Left lung (tissue), 14 donors: ENCODE measurements at places on chromosomes 16 and 17.
A peak's percentile ranks its signal among the peaks of the same experiment; 100 is the strongest.

- DNase-seq: no peak
Measured at GRCh38 chr17:7063518-7064094, 16.4 kb downstream of the CLEC10A start.

GRCh38 chr17:77781536-77781935 is 177.0 kb upstream of the TNRC6C start:
- no peak for DNase-seq

- no peak for DNase-seq
Measured at GRCh38 chr16:14056970-14057369, 14.1 kb upstream of the MRTFB start.

GRCh38 chr16:19003935-19004334 is 20.2 kb downstream of the TMC7 start:
- DNase-seq: no peak

- DNase-seq: no peak
Measured at GRCh38 chr16:65005696-65006095, 116.2 kb downstream of the CDH11 start.

DNA sequence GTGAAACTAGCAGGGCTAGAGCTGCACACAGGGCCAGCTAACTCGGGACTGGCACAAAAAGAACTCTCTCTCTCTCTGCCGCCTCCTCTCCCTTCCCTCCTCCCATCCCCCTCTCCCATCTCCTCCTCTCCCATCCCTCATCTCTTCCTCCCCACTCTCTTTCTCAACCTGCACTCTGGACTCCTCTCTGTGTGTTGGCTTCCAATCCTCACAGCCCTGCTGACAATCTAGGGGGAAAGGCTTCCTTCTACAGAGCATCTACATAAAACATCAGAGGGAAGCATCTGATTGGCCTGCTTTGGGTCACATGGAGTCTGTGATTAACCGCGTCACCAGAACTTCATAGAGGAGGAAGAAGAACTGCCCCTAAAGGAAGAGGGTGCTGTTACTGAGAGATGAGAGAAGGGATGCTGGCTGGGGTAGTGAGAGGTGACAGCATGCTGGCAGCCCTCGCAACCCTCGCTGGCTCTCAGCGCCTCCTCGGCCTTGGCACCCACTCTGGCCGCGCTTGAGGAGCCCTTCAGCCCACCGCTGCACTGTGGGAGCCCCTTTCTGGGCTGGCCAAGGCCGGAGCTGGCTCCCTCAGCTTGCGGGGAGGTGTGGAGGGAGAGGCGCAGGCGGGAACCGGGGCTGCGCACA is 12.8 kb upstream of the ZFP90 start:
- DNase-seq: no peak

DNA sequence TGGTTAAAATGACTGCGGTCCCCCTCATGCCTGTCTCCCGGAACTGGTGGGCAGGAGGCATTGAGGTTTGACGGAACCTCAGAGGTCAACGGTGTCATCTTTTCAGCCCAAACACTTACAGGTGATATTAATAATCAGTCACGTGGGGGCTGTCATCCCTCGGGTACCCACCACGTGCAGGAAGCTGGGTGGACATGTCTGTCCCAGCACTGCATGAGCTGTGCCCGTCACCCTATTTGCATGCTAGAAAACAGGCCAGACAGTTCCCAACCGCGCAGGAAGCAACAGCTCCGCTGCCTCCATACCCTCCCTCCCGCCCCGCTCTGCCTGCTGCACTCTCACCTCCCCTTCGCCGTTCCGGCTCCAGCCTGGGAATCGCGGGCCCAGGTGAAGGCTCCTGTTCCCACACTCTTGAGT is 1.4 kb downstream of the SYNGR3 start:
- DNase-seq: peak; percentile 79

GRCh38 chr16:88417684-88418476 is 35.1 kb downstream of the ZNF469 start:
- no peak for DNase-seq

- DNase-seq: no peak
Measured at GRCh38 chr16:19765860-19766553, 47.9 kb downstream of the IQCK start.

GRCh38 chr16:3431779-3432219 is 11.5 kb downstream of the ZNF597 start:
- DNase-seq: peak; percentile 82

DNA sequence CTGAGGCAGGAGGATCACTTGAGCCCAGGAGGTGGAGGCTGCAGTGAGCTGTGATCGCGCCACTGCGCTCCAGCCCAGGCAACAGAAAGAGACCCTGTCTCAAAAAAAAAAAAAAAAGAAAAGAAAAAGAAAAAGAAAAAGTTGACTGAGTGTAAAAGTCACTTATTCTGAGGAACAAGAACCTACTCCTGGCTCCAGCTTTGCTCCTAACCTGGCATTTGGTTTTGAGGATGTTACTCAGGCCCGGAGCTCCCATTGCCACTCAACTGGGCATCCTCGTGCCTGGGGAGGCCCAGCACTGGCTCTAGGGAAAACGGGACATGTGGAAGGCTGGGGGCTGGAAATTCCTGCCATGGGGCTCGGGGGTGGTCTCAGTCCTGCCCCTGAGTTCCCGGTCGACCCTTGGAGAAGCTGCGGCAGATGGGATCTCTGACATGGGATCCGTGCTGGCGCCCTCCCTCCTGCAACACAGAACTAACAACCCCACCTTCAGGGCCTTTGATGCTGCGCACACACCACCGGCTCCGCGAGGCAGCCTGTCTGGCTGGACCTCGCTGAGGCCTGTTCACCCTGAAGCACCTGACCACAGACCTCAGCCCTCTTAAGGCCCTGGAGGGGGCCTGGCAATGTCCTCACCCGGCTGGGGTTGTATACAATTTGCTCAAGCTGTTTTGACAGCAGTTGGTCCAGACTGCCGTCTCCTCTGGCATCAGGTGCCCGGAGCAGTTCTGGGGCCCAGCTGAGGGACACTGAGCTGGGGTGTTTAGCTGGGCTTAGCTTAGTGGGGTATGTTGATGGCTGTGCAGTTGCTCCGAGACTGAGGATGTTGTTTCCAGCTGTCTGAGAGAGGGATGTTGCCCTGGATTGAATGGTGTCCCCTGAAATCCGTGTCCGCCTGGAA is 12.3 kb downstream of the CD7 start:
- no peak for DNase-seq

DNA sequence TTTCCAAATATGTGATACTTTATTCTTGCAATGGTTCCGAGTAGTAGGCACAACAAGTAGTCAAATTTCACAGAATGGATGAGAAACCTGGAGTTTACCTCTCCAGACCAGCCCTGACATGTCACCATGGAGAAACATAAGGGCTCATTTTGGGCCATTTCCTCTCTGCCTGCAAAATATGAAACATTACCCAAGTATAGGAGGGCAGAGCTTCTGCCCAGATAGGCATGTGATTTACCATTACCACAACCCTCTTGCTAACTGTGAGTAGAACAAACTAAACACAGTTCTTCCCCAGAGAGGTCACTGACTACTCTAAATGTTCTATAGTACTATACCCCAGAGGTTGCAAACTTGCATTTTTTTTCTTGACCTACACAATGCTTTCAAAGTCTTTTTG is 15.7 kb upstream of the KPNB1 start:
- no peak for DNase-seq

DNA sequence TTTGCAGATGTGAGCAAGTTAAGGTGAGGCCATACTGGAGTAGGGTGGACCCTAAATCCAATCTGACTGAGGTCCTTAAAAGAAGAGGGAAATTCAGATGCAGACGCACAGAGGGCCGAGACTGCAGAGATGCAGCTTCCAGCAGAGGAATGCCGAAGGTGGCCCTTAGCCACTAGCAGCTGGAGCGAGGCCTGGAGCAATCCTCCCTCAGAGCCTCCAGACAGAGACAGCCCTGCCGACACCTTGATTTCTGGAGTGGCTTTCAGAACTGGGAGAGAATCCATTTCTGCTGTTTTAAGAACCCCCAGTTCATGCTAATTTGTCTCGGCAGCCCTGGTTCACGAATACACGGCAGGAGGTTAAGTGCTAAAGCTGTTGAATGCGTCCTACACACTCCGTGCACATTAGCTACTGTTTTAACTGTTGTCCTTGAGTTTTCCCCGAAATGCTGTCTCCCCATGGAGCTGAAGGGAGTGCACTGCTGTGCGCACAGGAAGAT is 135.5 kb downstream of the IRF8 start:
- peak; percentile 15 for DNase-seq

GRCh38 chr17:83196973-83197880 is 117.8 kb downstream of the METRNL start:
- peak; percentile 43 for DNase-seq

- DNase-seq: no peak
Measured at GRCh38 chr17:20084621-20085282, 75.6 kb downstream of the SPECC1 start.

DNA sequence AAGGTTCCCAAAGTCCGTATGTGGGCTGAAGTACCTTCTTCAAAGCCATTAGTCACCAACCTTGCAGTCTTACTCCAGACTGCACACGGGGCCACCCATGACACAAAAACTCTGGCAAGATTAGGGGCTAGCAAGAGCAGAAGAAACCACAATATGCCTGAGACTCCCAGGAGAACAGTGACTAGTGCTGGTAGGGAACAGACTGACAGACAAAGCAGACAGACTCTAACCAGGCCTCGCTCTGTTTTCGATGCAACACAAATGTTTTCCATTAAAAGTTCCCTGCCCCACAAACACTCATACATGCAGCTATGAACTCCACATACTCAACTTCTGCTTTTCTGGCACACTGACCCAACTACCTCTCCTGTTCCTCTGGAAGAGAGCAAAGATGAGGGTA is 102.2 kb downstream of the HIC1 start:
- DNase-seq: no peak

DNA sequence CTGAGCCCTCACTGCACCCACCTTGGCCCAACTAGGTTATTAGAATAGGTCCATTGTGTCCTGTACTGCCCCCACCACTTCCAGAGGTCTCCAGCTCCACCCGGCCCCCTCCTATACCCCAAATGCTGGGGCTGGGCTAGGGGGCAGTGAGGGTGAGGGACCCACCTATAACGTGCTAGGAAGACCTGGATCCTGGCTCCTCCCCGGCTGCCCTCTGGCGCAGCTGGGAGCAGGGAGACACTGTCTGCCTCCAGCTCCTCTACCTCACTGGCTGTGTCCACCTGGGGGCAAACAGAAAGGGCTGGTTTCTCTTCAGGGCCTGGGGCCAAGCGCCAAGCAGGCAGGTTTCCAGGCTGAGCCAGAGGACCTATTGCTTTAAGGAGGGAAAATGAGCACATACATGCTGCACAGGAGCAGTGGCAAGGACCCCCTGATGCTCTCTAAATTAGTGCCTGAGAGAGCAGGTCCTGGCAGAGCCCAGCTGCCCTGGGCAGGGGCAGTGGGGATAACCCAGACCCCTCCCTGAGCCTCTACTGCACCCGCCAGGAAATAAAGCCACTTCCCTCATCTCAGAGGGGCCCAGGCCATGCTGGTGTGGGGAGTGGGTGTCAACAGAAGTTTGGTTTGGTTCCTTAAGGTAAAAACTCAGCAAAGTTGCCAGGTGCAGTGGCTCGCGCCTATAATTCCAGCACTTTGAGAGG is 12.2 kb downstream of the TSPOAP1 start:
- no peak for DNase-seq

DNA sequence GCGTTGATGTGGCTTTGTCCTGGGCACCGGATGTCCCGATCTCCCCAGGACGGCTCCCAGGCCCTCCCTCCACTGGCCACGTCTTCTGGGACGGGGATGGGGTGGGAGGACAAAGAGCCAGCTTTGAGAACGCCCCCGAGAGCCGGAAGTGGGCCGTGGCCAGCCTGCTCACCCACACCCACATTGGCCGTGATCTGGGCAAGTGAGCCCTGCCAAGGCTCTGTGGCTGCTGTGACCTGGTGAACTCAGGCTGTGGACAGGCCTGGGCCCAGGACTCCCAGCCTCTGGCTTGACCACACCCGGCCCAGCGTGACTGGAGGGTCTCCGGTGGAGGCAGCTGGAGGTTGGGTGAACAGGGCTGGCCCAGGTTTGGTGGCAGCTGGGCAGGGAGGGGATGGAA is 3.3 kb downstream of the CDH15 start:
- DNase-seq: no peak

DNA sequence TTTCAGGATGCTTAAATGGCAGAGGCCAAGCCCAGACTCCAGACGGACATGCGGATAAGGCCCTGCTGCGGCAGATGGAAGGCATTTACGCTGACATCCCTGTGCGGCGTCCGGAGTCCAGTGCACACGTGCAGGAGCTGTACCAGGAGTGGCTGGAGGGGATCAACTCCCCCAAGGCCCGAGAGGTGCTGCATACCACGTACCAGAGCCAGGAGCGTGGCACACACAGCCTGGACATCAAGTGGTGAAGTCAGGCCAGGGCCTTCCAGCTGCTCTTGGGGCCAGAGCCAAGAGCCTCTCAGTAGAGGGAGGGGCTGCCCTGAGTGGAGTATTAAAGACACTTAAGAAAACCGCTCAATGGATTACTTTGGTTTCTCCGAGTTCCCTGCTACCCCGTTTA is 29.4 kb downstream of the NARF start:
- DNase-seq: peak; percentile 58

DNA sequence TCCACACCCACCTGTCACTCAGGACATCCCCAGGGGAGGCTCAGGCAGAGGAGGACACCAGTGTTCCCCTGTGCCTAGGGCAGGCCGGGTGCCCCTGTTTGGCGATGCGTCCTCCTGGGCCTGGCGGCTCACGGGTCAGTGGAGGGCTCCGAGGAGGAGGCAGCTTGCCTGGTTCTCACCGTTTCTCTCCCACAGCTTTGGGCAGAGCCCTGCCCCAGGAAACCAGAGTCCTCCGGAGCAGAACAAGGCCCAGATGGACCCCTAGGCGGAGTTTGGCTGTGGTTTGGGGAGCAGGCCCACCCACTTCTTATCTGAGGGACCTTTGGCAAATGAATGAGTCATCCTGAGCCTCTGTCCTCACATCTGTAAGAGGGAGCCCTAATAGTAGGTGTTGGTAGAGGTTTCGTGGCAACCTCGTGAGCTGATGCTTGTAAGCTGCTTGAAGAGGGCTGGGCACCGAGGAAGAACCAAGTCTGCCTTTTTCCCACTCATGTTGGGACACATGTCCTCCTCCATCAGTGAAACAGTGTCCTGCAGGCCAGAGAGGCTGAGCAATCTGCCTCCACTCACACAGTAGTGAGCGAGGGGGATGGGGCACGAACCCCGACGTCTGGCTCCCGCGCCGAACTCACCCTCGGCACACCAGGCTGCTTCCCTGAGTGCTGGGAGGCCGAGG is 247.0 kb upstream of the CIBAR2 start:
- DNase-seq: no peak

- no peak for DNase-seq
Measured at GRCh38 chr16:56549744-56550385, 15.0 kb upstream of the MT4 start.

DNA sequence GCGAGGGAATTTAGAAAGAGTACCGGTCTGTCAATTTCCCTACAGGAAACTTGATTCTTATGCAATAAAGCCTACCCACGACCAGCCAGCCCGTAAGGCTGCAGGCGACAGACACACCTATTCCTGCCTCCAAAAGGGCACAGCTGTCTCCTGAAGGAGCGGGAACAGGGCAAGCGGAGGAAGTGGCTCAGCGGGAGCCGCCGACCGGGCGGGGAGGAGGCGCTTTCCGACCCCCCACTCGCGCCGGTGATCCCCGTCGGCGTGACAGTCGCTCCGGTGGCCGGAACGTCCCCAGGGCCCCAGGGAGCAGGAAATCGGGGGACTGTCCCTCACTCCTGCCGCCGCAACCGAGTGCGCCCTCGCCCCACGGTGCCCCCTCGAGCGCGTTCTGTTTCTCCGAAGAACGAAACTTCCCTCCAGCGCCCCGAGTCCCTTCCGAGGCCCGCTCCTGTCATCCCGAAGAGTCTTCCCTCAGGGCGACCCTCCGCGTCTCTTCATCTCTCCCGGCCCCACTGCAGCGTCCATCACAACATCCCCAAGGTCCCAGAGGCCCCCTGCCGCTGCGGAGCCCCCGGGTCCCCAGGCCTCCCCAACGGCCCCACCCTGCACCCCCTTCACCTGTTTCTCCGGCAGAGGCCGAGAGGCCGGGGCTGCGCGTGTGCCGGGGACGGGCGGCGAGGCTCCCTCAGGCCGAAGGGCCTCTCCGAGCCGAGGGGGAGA is 421 bp downstream of the STAT3 start:
- peak; percentile 89 for DNase-seq
